SW480 (cell line): ENCODE measurements at places on chromosomes 2 and 18.

- DNase-seq: no peak
Observed at GRCh38 chr2:221495731-221496130, 76.4 kb downstream of the EPHA4 start.

- no peak for DNase-seq
Observed at GRCh38 chr2:45804987-45805755, 153.7 kb downstream of the PRKCE start.

GRCh38 chr2:74188018-74188601 lies 9.4 kb upstream of the MOB1A start:
- peak; percentile 64 for DNase-seq

DNA sequence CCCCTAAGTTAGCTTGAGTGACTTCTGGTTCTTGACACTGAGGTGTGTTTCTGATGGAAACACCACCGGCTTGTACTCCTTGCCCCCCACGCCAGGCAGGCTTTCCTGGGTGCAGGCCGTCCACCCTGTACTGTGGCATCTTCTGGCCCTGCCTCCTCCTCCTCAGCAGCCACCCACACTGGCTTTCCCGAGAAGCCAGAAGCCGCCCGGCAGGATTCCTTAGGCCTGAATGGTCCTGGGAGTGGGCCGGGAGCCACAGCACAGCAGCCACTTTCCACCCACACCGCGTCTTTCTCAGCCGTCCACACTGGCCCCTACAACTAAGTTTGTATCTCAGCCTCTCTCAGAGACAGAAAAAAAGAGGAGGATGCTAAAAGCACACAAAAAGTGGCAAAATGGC lies 2.1 kb upstream of the HSBP1L1 start:
- DNase-seq: no peak

DNA sequence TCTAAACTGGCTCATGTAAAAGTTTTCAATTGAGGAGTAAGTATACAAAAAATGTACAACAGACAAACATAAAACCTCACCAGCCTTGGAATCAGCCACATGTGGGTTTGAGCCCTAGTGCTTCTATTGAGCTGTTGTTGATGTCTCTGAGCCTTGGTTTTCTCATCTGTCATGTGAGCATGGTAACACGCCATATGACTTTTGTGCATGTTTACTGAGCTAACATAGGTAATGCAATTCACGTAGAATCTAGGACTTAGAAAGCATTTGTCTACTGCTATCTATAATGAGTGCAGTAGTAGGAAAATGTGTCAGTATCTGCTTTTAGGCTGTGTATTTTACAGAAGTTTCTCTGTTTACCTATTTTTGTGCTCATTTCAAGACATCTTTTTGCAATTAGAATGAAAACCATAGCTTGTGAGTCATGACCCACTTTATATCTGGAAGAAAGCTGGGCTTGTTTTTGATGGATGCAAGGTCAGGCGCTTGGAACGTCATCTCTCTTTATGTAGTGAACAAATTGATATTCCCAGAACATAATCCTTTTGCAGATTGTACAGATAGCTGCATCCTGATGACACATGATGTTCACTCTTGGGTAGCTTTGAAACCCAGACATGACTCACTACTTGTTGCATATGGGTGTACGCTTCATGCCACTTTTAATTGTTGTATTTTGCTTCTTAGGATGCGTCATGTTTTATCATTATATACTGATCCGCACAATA lies 94.3 kb downstream of the RNF144A start:
- DNase-seq: no peak

- DNase-seq: peak; percentile 96
Observed at GRCh38 chr2:149994057-149994728, 406.6 kb upstream of the MMADHC start.

- no peak for DNase-seq
Observed at GRCh38 chr2:191976436-191976835, 129.5 kb upstream of the CAVIN2 start.

- DNase-seq: no peak
Observed at GRCh38 chr2:236945431-236946016, 140.2 kb upstream of the COPS8 start.

- no peak for DNase-seq
Observed at GRCh38 chr18:26460449-26461091, 87.8 kb downstream of the KCTD1 start.

DNA sequence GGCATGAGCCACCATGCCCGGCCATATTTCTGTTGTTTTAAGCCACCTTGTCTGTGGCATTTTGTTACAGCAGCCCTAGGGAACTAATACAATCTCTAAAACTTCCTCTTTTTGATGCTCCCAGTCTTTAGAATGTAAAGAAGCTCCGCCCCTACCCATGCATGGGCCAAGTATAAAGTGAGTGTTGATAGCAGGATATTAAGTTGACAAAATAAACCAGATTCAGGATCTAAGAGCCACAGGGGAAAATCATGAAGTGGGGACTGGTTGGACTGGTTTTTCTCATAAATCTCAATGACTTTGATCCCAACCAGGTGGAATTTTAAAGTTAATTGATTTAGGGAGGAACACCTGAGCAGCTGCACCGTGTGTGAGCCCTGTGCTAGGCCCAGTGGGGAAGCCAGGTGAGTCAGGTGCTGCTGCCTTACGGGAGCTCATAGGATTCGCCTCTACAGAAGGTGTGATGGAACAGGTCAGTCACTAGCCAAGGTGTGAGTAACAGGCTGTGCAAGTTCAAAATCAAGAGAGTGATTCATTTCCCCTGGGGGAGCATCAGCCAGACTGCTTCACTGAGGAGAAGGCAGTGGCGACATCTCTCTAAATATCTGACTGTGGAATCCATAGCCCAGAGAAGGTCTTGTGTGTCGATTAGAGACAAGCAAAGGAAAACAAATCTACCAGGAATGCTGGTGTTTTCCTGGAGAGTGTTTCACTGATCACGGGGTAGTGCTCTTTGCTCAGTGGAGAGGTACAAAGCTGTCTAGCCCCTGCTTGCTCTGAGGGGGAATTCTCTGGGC lies 63.0 kb upstream of the MSH2 start:
- no peak for DNase-seq

GRCh38 chr2:232444409-232445148 lies 11.4 kb upstream of the ALPI start:
- peak; percentile 52 for DNase-seq

GRCh38 chr2:128770143-128771085 lies 451.7 kb upstream of the HS6ST1 start:
- DNase-seq: no peak

DNA sequence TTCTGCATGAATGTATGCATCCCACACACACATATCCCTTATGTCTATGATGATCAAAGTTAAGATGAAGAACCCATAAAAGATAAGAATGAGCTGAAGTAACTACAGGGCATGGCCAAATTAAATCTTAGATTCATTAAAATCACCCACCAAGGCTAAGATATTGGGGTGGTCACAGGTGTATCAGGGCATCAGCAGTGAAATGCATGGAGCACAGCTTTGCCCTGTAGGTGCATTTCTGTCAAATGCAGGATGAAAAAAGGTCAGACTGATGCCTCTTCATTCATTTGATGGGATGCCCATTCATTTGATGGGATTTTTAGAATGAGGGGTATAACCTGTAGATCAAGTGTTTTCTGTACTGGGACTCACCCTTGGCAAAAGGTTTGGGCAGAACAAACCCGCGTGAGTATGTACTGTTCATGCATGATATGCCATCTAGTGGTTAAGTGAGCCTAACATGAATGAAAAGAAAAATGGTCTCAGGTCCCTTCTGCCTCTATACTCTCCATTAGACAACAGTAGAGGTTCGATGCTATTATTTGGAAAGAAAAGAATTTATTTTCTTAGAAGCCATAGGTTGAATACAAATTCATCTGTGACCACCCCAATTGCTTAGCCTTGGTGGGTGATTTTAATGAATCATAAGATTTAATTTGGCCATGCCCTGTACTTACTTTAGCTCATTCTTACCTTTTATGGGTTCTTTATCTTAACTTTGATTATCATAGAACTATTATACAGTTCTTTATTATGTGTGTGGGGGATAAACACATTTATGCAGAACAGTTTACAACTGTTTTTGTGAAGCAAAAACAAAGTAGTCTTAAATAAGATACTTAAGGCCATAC lies 43.2 kb upstream of the NOSTRIN start:
- peak; percentile 58 for DNase-seq

DNA sequence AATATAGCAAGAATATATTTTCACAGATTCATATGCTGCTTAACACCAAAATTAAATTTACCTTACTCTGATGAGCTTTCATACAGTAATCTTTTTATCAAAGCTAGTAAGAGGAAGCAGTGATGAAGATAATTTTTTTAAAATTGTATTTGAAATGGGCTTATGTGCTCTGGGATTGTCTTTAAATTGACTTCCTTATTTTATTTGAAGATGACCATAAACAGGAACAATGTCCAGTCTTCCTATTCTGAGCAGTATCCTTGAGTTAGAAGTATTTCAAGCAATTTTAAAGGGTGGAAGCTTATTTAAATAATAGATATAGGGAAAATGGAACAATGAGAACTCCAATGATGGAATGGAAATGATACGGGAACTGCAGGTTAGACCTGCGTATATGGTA lies 211.6 kb downstream of the MCFD2 start:
- DNase-seq: no peak

DNA sequence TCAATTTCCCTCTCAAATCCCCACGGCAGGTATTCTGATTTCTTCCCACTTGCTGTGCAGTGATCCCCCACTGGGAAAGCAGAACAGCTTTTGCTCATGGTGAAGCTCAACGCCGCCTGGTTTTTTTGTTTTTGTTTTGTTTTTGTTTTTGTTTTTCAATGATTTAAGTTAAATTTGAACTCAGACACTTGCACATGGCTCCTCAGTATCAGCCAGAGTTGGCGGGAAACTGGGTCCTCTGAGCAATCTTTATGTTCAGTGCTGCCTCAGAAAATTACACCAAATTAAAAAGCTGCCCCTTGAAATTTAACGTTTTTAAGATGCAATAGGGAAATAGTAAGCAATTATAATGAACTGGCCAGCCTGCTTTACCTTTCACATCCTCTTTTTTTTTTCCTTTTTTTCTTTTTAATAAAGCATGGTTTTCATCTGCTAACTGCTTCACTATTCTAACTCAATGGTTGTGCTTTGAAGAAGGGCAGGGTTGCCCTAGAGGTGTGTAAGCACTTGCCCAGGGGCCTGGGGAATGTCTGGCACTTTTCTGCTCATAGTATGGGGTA lies 277.0 kb upstream of the HNRNPA3 start:
- no peak for DNase-seq

GRCh38 chr2:219404954-219405353 lies 13.2 kb upstream of the DES start:
- no peak for DNase-seq

DNA sequence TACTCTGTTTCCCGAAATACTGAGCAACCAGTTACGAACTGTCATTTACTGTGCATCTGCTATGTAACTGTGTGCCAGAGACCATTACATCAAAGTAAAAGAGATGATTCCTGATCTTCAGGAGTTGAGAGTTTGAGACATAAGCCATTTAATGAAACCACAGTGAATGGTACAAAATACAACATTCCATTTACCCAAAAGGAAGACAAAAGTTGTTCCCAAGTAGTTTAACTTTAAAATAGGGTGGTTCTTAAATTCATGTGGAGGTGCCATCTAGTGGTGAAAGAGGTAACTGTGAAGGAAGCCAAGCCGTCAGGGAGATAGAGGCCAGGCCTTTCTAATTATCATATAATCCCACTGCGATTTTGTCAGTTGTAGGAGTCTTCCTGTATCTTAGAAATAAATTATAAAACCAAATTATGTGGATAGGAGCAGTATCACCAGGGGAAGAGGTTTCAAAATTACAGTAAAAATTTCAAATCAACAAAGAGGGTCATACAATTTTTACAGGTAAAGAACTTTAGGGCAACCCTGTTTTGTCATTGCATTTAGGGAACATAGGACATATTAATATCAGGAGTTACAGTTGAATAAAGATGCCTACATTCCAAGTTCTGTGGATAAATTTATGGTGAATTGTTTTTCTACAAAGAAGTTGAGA lies 67.7 kb downstream of the EPAS1 start:
- DNase-seq: peak; percentile 63

DNA sequence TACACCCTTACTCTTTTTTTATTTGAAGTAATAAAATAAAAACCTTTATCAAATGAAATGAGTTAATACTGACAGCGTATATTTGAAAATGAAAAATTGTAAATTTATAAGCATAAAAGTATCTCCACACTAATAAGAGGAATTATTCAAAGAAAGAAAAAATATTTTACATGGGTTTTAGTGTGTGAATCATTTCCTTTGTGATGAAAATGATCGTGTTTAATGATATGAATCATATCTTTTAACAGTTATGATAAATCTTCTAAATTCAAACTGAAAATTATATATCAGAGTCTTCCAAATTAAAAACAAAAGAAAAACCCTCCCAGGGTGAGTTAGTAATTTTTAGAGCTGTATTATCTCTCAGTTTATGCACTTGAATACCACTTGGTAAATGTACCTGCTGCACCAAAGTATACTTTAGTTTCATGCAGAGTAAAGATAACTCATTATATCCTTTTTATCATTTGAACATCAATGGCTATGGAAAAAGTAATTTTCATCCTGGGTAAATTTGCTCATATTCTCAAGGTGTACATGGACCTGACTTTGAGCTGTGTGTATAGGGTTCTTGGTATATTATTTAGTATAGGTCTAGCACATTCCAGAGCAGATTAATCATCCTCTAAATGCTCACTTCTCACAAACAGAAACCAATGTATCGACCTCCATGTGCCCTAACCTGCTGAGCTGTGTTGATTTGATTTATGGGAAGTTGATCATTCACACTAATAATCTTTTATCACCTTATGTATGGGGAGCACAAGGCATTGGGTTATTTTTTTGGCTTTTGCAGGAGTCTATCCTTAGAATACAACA lies 98.7 kb upstream of the VWC2L start:
- DNase-seq: no peak

- DNase-seq: no peak
Observed at GRCh38 chr2:10930721-10931516, 19.2 kb downstream of the KCNF1 start.

- no peak for DNase-seq
Observed at GRCh38 chr2:121030523-121030922, 254.5 kb downstream of the TFCP2L1 start.

DNA sequence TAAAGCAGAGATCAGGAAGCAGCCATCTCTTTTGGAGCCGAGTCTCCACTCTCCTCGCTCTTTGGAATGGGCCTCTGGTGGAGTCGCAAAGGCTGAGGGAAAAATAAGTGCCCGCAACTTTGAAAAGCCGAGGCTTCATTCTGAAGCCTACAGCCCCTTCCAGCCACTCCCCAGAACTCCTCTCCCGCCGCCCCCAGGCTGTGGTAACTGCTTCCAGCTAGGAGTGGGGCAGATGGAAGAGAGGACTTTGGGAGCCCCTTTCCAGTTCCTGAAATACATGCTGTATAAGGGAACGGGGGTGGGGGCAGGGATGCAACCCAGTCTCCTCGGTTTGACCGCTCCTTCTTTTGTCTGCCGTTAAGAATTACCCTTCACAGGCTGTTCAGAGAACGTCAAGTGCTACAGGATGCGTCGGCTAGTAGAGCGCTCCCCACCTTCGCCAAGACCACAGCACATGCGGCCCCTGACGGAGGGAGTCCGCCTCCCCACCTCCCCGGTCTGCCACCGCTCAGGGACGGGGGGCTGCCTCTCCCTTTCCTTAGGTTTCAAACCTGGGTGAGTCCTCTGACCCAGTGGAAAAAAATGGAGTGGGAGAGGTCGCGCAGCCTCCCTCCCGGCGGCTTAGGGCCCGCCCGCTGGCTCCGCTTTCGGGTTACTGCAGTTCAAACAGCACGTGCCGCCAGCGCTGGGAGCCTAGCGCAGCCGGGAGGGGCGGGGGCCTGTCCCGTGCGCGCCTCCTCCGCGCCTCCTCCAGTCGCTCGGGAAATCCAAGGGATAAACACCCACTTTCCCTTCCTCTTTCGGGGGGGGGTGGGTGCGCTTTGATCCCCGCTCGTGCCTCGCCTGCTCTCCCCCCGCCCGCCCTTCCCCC lies 4.9 kb downstream of the CYP26B1 start:
- DNase-seq: peak; percentile 45

GRCh38 chr2:8125741-8126711 lies 555.8 kb upstream of the ID2 start:
- DNase-seq: no peak
